NB4 (cell line): ENCODE measurements at places on chromosomes 7 and 10.

GRCh38 chr7:4834601-4835397, 27.0 kb downstream of the PAPOLB start:
- no peak for DNase-seq

GRCh38 chr10:2659660-2660209, 407.6 kb upstream of the PFKP start:
- DNase-seq, result no peak

DNA sequence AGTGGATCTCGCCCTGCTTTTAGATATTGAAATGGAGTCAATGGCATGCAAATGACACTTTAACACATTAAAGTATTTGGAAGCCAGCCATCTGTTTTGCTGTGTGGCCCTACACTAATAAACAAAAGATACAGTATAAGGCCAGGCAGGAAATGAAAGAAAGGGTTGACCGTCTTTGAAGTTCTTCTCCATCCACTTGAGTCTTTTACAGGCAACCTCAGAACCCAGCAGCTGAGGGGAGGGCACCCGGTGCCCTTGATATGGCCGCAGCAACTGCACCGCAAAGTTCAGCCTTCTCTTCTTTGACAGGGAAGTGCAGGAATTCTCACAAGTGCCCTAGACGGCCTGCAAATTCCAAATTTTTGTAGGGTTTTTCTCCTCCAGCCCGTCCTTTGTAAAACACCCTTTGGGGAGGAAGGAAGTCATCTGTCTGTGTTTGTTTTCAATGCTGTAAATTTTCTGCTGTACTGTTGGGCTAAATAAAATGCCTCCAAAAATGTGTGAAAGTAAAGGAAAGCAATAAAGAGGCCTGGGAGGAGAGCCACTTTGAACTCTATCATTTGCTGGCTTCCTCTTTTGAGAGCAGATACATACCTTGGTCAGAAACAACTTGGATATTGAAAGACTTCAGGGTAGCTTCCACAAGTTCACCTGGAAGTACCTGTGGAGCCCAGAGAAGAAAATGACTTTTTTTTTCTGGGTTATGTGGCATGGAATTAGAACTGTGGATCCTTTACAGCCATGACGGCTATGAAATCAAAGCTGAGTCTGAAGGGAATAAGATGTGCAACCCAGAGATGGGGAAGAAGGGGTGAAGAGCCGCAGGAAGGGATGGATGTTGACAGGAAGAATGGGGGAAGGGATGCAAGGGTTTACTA, 3.6 kb downstream of the HOXA1 start:
- no peak for DNase-seq

DNA sequence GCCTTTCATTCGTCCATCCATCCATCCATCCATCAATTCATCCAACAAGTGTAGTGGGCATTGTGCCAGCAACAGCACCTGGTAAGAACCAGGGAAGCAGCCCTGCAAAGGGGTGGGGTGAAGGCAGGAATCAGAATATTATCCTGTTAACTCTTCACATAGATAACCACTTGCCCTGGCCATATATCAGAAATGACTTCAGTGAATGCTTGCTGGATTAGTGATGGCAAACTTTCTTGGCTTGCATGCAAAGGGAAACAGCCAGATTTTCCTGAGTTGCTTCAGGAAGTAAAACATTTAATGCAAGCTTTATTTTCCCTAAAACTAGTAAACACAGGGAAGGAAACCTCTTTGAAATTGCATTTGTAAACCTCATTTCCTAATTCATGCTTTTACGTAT, 743 bp downstream of the OR2A5 start:
- DNase-seq, result no peak

DNA sequence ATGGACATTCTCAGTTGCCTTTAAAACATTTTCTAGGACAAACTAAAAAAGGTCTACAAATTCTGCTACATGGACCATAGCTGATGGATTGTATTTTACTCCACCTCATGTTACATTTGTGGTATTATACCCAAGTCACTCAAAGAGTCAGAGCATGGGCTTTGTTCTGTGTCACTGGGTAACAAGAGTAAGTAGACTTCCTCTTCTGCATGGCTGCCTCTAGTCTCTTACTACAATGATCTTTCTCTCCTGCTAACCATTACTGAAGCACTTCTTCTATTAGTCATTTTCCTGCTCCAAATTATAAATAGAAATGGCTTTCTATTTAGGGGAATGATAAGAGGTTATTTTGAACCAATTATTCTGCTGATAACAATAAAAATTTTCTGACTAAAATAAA, 727.4 kb upstream of the NRP1 start:
- no peak for DNase-seq

GRCh38 chr10:91391920-91392319, 18.2 kb upstream of the HECTD2 start:
- DNase-seq, result no peak

- no peak for DNase-seq
Measured at GRCh38 chr7:138338361-138338760, 121.7 kb upstream of the TRIM24 start.

DNA sequence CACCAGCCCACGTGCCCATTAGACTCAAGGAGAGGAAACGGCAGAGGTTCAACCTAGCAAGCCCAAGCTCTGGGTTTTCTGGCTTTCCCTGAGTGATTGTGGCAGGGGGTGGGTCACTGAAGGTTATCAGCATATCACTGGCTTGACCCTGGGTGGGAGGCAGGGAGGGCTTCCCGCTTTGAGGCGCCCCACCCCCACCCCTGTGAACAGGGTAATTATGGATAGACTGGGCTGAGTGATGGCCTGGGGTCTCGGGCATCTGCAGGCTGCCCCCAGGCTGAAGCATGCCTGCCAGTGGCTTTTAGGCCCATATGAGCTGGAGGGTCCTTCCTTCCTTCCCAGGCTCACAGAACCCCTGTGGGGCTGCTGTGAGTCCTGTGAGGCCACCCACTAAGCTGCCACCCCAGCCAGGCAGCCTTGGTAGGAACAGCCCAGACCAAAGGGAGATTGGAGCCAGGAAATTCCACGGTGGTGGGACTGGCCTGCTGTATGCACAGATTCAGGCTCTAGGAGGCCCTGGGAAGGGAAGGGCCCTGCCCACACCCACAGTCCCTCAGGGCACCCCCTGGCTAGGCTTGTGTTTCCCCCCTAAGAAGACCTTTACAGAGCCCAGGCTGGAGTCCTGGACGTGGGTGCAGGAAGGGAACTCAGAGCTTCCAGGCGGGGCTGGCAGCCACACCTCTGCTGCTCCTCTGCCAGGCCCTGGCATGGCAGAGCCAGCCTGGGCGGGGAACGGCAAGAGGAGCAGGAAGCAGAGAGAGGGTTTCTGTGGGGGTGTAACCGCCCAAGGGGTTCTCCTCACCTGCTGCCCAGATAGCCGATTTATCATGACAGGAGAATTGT, 33.1 kb downstream of the GPRIN2 start:
- no peak for DNase-seq

DNA sequence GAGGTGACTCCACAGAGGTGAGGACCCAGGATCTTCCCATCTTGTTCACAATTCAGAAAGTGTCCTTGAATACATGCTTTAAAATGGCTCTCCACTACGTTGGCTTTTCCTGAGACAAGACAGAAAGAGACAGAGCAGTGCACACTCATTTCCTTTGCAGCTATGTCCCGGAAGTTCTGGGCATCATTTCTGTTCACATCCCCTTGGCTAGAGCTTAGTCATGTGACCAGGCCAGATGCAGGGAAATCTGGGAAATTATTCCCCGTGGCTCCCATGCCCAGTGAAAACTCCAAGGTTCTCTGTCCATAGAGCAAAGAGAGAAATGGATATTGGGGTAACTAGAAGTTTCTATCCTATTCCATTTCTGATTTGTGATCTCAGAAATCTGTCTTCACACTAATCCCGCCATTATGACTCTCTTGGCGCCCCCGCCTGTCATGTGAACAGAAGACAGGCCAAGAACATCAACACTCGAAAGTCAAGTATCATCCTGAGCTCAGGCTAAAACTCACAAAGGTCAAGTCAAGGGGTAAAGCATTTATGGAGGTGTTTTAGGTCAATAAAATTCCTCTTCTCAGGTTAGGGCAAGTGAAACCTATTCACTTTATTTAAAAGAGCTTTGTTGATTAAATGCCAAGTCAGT, 251.4 kb upstream of the HABP2 start:
- peak; percentile 36 for DNase-seq

GRCh38 chr10:7409732-7410168, 1.1 kb downstream of the SFMBT2 start:
- peak; percentile 25 for DNase-seq

DNA sequence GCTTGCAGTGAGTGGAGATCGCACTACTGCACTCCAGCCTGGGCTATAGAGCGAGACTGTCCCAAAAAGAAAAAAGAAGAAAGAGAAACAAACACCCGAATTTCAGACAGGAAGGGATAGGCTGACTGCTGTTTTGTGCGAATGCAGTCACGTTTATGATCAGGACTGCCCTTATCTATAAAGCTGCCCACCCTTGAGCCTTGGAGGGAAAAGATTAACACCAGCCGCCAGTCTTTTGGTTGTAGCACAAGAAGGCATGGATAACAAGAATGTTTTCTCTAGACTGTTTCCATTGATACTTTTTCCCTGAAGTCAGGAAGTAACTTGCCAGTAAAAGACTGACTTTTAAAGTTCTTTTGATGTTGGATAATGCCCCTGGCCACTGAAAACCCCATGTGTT, 314.0 kb downstream of the BICC1 start:
- no peak for DNase-seq

GRCh38 chr7:80682744-80683143, 44.3 kb downstream of the CD36 start:
- no peak for DNase-seq

DNA sequence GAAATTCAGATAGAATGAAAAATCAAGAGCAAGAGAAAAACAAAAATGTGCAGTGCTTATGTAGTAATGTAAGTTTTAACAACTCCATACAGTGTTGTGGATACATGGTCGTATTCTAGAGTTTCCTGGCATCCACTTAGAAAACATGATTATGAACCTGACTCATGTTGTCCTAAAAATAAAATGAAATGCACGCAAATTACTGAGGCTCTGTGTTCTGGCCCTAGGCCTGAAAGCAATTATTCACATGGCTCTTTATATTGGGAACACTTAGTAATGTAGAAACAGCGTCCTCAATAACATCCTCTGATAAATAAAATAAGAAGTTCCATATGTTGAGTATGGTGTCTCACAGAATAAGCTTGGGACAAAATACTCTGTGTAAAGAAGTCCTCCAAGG, 200.2 kb upstream of the SEMA3E start:
- DNase-seq, result no peak

DNA sequence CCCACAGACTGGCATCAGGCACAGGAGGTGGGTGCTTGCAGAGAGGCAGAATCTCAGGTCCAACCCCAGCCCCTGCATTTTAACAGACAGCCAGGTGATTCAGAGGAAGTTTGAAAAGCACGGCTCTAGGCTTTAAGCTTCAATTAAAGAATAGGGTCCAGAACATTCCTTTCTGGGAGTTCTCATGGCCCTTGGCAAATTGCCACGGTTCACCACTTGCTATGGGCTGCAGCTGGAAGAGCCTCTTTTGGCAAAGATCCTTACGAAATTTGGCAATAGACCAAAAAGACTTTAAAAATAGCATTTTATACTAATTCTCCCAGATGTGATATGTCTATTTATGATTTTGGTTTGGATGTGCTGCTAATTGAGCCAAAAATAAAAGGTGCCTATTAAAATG, 148.1 kb downstream of the ITGA8 start:
- DNase-seq, result no peak

GRCh38 chr10:127887541-127888415, 5.0 kb downstream of the CLRN3 start:
- DNase-seq, result no peak

DNA sequence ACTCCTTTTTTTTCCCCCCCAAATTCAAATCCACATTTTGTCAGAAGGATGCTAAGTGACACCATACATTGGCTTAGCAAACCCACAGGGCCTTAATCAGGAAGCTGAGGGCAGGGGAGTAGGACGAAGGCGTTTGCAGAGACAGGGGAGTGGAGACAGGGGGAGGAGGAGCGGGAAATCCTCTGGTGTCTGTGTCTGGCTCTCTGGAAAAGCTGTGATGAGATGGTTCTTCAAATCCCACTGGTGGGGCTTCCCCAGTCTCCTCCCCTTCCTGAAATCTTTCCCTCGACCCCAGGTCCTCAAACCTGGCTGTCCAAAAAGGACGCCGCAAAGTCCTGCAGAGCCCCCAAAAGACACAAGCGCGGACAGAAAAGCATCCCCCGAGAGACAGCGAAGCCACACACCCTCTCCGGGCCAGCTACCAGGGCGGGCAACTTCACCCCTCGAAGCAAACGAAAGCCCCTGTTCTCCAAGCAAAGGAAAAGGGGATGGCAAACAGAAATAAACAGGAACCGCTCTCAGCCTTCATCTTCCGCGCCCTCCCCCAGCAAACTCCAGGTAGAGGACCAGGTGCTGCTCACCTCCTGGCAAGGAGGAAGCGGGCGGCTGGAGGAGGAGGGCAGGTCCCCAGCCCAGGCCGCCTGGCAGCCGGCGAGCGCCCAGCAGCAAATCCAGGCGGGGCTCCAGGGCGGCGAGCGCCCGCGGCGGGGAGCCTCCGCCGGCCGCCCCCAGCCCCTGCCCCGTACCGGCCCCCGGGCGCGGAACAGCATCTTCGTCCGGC, 520 bp downstream of the ELAPOR2 start:
- DNase-seq, result peak; percentile 15

DNA sequence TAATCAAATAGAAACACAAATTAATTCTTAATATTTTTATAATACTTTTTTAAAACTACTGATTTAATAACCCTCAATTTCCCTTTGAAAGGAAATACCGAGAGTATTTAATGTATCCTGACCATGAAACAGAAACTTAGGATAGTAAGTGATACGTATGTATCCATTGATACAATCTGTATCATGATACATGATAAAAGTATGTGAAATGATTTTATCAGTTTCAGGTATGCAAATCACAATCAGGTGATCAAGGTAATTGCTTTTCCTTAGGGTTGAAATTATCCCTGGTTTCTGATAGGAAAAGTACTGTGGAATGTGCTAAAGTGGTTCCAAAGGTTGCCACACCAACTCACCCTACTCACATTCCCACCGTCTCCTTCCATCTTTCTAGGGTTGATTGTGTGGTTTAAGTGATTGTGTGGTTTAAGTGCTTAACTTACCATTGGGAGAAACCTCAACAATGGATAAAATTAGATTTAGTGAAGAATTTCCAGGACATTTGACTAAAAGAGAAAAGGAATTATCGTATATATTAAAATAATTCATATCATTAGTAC, 138.3 kb downstream of the LRRN3 start:
- no peak for DNase-seq

DNA sequence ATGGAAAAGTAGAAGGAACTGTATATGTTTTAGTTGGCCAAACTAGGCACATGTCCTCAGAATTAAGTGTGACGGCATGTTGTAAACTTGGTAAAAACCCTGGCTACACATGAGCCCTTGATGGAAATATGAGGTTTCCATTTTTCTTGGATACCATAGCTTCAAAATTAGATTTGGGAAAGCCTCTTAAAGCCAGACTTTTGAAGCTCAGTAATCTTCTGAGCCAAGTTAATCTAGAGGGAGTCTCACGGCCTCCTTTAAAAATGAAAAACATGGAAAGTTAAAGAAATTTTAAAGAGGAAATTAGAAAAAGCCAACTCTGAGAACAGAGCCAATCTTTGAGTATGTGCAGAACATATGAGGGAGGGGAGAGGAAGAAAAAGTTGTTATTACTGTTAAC, 376.0 kb downstream of the CTNNA3 start:
- no peak for DNase-seq
